ENCODE measurements at places on chromosomes 11 and 22.

DNA sequence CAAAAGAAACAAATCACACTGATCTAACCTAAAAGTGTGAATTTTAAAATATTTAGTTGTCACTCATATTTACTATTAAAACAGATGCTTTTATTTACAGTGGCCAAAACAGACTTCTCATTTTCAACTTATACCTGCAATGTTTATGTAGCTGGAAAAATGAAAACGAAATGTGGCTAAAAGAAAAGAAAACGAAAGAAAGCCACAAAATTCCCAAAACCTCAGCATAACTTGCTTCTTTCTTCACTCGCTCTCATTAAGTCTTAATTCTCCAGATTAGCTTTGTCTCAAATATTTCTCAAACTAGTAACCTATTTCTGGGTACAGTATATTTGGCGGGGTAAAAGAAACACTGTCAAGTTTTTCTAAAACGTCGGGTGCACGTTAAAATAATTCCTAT, 693 bp downstream of the CSTF3 start:
- DNase-seq, result no peak

DNA sequence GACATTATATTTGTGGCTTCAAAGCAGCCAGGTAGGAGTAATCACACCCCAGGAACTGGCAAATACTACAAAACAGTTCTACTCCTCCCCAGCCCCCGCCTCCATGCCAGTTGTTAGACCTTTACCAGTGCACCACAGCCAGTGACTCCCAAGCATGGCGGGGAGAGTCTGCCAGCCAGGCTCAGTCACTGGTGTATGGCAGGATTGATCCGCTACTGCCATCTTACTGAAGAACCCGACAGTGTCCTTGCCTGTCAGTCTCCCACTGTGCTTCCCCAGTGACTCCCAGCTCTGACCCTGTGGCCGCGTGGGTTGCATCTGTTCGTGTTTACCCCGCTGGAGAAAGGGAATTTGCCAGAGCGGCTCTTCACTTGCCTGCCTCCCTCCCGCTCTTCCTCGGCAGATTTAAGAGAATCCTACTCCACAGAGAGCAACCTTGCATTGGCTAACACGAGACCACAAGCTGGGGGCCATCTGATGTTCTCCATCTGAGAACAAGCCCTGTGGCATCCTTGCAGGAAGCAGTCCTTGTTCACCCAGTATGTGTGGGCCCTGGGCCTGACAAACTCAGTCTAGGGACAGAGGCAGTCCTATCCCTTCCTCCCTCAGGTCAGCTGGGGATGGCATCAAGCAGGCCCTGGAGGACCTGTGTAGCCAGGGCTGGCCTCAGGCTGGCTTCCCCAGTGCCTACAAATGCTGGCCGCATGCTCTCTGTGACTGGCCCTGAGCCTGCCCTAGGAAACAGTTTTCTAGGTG, 33.1 kb downstream of the GNAZ start:
- no peak for DNase-seq

- DNase-seq, result no peak
These were observed 9.3 kb downstream of the MSANTD4 start for GRCh38 chr11:106012744-106013143.

DNA sequence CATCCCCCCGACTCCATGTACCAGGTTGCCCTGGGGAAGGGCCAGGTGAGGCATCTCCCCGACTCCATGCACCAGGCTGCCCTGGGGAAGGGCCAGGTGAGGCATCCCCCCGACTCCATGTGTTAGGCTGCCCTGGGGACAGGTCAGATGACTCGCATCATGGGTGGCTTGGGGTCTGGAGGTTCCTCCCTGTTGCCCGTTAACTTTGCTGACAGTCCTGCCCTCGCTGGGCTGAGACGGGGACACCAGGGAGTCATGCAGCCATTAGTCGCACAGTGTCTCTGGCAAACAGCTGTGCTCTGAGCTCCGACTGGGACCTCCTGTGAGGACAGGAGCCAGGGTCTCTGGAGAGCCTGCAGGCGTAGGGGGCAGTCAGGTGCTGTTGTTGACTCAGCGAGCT, 336.1 kb downstream of the TBC1D22A start:
- no peak for DNase-seq

DNA sequence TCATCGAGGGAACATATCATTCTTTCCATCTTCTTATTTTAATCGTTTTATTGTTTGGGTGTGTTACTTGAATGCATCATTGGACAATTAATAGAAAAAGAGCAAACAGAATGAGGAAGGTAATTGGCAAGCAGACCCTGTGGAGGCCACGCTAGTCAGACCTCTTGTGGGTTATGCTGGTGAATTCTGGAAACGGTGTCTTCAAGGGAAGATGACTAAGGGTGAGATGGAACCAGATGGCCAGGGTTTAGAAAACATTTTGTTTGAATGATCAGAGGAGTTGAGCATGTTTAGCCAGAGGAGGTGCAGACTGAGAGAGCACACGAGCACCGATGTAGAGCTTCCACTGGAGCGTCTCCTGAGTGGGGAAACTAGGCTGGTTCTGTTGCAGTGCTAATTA, 8.5 kb downstream of the ST14 start:
- DNase-seq, result no peak
